Anterior cingulate cortex (tissue), 58 donors: ENCODE measurements at places on chromosomes 4 and X.

- DNase-seq = no peak
Observed at GRCh38 chrX:139972629-139973624, 7.6 kb upstream of the CXorf66 start.

GRCh38 chrX:117987373-117987772 is 129.2 kb downstream of the KLHL13 start:
- DNase-seq = no peak

DNA sequence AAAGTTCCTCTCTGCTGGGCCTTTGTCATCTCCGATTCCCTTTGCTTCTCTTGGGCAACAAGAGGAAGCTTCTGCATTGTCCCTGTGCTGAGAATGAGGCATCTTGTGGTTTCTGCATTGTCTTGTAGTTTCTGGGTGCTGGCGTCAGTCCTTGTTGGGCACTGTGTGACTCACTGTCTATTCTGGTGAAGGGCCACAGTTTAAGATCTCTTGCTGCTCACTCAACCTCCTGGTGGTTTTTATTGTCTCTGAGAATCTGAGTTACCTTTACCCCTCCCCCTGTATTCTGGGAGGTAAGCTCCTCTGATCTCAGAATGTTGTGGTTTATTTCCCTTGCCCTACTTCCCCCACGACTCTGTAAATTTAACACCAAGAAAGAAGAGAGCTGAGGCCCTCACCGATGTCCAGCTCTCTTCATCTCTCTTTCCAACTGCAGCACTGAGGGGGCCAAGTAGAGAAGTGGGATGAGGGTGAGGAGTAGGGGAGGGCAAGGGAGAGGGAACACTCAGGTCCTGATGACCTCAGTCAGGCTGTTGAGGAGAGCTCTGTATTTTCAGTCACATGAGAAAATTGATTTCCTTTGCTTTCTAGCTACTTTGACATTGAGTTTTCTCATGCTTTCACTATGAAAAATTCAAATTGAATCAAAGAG is 441.6 kb upstream of the PITX2 start:
- DNase-seq = no peak

DNA sequence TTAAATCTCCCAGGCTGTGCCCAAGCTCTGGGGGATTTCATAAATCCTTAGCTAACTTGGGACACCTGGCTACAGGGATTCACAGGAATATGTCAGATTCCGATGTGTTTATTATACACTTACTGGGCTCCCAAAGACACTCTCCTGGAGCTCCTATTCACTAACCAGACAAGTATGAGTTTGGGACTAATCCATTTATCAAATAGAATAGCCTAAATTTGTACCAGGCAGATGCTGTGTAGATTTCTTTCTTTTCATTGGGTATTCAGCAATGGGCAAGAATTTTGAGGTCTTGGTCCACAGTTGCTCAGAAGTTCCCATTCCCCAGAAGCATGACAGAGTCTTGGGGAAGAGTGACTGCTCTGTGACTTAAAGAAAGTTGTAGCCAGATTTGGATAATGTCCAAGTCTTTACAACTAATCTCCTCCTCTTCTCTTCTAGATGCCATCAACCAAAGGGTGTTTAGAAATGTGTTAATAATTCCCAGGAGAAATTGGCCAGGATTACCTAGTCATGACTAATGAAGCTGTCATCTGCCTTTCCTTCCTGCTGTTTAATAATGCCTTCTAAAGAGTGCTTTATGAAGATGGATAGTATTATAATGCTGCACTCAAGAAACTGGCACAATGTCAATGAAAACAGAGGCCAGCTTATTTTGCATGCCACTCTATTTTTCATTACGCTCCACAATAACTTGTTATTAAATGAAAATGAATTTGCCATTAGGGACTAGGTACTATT is 120.9 kb downstream of the CHIC2 start:
- DNase-seq = no peak

DNA sequence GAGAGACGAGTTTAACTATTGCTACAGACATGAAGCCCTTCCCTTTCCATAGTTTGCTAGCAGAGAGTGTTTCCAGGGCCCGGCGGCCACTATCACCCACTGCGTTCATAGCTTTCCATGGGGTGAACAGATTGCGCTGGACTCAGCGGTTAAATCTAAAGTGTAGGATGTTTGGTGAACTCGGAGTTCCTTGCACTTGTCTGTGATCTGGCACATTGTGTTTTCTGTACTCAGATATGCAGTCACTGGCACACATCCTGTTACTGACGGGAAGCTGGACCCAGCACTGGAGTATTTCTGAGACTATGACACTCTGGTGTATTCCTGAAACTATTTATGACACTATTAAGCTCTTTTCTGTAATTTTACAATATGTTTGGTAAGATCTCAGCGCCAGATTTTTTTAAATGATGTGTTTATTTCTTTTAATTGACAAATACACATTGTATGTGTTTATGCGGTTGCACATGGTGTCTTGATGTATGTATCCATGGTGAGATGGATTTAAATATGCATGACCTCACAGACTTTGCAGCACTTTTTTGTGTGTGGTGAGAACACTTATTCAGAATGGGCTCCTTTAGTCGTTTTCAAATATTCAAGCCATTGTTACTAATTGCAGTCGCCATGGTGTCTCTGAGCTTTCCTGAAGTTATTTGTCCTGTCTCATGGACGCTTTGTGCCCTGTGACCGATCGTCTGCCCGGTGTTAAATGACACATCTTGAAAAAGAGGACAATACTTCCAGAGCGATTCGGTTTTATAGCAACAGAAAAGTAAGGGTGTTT is 14.1 kb downstream of the CD99 start:
- DNase-seq = no peak

- DNase-seq = peak; percentile 22
Observed at GRCh38 chrX:68249401-68249831, 183.9 kb downstream of the OPHN1 start.

GRCh38 chrX:26848511-26848910 is 614.6 kb downstream of the PPP4R3C start:
- DNase-seq = no peak

DNA sequence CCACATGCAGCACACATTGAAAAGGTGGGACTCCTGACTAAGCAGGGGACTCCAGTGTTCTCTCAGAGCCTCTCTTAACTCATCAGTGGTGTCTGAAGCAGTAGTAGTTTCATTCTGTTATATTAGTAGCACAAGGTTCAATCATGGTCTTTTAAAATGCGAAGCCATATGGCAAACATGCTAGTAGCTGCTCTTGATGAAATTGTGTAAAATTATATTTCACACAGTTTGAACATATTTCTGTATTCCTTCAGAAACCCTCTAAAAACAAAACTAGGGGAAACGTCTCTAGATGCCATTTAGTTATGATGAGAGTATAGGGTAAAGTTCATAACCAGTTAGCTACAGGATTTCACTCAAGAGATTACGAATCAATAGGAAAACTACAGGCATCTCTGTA is 176.9 kb downstream of the DCTD start:
- DNase-seq = no peak

DNA sequence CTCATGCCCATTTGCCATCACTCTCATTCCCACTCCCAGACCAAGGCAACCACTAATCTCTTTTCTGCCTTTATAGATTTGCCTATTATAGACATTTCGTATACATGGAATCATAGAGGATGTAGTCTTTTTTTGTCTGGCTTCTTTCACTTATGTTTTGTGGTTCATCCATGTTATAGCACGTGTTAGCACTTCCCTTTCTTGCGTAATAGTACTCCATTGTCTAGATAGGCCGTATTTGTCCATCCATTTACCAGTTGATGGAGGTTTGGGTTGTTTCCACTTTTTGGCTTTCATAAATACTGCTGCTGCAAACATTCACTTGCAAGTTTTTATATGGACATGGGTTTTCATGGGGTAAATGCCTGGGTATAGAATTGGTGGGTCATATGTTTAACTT is 48.4 kb downstream of the KIF4A start:
- DNase-seq = no peak

DNA sequence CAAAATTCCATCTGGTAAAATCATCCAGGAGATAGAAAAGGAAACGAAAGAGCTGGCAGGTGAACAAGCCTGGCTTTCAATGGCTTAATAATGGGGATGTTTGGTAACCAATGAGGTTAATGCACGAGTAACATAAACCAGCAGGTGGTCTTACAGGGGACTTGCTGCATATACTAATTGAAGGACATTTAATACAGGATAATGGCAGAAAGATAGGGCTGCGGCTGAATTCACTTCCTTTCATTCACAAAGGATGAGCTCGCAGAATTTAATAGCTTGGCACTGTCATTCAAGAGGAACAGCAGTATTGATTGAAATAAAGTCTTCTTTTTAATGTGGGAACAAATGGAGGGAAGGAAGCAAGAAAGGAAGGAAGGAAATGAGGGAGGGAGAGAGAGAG is 156.3 kb upstream of the RAI2 start:
- no peak for DNase-seq

DNA sequence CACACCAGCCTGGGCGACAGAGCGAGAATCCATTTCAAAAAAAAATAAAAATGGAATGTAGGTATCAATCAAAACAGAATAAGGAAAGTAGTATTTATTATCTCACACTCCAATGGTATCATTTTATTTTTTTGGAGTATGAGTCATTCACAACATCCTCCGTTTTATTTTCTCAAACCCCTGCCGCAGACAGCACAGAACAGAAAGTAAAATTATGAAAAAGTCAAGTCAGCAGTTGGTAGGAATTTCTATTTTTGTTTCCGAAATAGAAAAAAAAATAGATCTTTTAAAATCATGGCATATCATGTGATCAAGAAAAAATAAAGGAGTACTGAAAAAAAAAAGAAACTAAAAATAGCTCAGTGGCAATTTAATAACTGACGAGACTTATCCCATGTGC is 490.7 kb upstream of the TENM3 start:
- no peak for DNase-seq

- no peak for DNase-seq
Observed at GRCh38 chrX:100864657-100865391, 9.3 kb downstream of the NOX1 start.

DNA sequence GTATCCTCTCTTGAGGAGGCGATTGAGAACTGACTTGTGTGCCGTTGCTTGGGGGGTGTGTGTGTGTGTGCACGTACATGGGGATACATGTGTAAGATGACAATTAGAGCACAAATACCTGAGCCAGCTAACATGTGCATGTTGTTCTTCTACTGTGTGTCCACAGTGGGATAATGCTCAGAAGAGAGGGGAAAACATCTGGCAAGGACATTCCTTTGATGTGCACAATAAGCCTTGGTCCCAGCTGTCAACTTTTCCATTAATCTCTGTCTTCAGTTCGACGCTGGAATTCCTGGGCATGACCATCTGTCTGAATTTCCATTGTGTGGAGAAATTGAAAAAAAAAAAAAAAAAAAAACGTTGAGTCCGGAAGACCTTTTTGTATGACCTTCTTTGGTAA is 592.0 kb upstream of the GALNTL6 start:
- no peak for DNase-seq

GRCh38 chr4:54395013-54395527 is 166.0 kb downstream of the PDGFRA start:
- DNase-seq = no peak

DNA sequence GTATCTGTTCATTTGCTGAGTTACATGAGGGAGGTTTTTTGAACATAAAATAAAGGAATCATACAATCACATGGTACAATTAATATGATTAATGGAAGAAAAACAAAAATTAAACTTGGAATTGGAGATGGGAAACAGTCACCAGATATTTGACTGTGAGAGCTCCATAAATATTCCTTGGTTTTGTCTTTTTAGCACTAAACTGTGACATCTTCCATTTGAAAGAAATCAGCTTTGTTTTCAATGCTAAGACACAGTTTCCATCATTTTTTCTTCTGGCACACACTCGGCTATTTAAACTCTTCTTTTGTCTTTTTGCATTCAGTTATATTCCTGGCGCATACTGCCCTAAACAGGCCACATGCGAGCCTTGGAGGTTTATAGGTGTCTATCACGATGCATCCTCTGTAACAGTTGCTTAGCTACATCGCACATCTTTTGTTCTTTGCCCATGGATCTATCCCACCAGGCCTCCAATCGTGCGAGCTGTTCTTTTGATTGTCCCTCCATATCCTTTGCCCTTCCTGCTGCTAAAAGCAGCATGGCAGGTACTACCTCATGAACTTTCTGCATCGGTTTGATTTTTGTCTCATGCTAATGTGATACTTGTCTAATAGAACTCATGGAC is 158.3 kb downstream of the LDB2 start:
- DNase-seq = no peak

DNA sequence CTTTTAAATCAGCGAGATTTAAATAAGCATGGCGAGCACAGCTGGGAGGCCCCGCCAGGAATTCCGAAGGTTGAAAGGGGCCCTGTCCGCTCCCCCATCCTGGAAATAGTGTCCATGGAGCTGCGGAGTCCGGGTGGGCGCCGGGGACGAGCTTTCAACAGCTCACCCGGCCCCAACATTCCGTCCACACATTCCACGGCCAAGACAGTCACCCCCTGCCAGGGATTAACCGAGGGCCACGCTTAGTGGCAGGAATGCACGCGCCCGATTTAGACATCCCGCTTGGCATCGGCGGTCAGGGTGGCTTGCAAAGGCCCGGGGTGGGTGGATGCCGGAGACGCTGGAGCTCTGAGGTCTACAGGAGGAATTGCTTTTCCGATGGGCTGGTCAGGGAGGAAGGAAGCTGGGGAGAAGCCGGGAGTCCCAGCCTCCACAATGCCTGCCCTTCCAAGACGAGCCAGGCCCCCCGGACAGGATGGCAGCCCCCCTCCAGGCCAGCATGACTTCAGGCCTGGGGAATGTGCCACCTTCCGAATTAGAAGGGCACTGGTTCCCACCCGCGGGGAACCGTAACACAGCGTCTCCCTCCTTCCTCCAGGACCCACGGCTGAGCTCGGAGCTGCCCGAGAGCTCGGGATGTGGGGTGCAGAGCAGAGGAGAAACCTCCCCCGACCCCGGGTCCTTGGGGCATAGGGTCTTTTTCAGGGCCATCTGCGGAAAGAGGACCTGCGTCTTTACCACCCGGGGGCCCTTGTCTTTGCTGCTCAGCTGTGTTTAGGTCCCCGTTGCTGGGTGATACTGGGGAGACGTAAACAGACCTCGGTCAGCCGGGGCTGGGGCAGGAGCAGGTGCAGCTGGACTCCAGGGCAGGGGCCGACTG is 26.9 kb upstream of the PPP2R3B start:
- DNase-seq = no peak

DNA sequence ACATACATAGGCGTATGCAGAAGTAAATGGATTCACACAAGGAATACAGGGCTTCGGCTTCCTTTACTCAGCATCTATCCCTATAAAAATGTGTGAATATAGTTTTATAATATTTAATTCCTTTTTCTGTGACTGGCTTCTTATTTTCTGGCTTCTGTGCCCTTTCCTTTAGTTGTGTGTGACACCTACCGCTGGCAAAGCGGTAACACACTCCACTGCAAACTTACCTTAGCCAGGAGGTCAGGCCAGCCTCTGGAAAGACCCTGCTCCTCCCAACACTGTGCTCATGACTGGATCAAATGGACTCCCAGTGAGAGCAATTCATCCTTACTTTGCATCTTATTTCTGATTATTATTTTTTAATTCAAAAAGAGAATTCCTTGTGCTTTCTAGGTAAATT is 244.2 kb downstream of the ANK2 start:
- no peak for DNase-seq

GRCh38 chr4:2334826-2335728 is 73.2 kb upstream of the MXD4 start:
- DNase-seq = no peak

GRCh38 chr4:155491336-155492120 is 114.8 kb upstream of the MAP9 start:
- DNase-seq = no peak

- DNase-seq = no peak
Observed at GRCh38 chrX:153055871-153056749, at the start of gene PNMA3. TSS of gene PNMA3 (plus strand) at chrX:153056470. CDS start at chrX:153057056, 586 bp downstream.
